ENCODE measurements at places on chromosomes 16 and 17.

DNA sequence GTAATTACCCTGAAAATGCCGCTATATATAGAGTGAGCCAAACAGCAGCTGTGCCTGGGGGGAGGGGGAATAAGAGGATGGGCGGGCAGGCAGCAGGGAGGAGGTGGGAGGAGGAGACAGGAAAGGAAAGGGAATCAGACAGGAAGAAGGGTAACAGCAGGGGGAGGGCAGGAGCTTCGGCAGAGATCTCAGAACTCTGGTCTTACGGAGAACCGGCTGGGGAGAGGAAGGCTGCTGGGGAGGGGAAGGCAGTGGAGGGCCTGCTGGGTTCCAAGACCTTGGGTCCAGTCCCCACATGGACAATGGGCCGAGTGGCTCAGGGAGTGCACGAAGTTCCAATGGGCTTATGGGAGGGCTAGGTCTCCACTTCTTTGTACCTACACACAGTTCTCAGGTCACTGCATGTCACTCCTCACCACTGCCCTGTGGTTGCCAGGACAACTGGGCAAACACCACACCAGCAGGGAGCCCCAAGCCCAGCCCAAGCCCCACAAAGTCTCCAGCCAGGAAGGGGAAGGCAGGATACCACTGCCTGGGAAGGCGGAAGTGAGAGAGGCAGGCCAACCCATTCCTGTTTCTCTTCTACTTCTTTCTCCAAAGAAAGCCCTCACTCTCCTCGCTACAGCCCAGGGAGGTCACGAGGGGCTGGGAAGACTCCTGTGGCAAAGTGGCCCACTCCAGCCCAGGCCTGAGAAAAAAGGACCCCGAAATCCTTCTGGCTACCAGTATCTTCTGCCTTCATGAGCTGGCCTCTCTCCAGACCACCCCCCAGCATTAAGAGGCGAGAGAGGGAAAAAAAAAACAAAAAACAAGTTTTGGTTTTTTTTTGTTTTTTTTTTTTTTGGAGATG is 25.3 kb downstream of the G6PC3 start:
- peak; percentile 55 for DNase-seq

- DNase-seq = no peak
These were observed 103.8 kb downstream of the CLEC16A start for GRCh38 chr16:11047939-11048800.

GRCh38 chr16:50494501-50495491 is 53.4 kb upstream of the NKD1 start:
- DNase-seq = no peak

DNA sequence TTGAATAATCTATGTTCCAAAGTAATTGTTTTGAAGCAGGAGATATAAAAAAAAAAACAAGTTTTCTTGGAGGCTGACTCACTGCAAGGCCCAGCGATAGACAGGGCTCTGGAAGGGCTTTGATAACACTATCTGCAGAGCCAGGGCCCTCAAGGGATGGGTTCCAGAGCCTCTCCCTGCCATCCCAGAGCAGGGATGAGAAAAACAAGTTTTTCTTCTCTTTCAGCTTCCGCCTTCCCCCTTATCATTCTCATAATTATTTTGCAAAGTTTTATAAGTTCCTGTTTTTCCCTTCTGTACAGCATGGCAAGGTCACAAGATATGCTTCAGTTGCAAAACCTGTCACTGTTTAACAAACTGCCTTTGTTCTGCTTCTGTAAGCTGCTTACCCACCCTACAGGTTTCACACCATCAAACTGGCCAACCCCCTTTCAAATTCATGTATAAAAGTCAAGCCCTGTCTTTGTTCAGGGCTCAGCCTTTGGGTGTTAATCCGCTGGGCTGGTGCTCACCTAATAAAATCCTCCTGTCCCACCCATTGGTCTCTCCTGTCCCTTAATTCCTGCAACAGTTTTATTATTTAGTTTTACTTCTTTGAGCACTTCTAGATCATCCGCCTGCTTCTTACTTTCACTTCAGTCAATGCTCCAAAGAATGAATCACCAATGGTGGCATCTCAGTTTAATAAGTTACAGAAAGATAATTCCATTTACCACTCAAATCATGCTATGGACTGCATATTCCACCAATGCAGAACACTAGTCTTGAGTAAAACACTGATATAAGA is 5.6 kb upstream of the THUMPD1 start:
- no peak for DNase-seq

GRCh38 chr17:49734515-49735490 is 27.0 kb upstream of the SLC35B1 start:
- DNase-seq = no peak

DNA sequence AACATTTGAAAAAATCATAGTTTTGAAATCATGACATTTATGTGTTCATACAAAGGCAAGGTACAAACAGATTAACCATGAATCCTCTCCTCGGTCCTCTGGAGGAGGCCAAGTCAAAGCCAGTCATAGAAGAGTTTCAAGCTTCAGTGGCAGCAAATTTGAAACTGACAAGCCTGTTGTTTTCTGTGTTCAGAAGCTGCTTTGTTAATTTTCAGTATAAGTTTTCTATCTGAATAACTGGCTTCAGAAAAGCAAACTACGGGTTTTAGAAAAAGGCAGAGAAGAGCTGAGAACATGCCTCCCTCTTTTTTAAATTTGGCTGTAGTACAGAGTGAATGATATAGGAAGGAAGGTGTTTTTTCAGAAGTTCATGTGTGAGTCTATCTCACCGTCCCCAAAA is 79.6 kb upstream of the CLEC18B start:
- DNase-seq = no peak

DNA sequence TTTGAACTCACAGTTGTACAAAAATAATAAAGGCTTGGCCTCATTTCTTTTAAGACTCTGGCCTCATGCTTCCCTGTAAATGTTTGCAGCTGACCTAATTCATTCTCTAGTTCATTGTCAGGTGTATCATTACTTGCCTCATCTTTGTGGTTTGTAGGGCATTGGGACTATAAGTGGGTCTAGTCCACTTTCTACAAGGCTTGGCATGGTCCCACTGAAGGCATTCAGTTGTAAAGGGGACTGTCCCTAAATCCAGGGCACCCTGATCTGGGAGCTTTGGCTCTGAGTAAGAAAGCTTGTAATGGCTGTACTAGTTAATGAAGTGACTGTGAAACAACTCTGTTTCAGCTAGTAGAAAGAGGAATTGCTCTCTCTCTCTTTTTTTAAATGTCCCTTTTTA is 2.7 kb downstream of the KCTD2 start:
- no peak for DNase-seq

Data from substantia nigra (tissue), 51 donors.